ENCODE measurements at places on chromosomes 11 and 22. TPM values are rescaled to one million over a fixed set of nuclear protein-coding genes. Genes with fewer than 3 reads are reported as not detected.

Gene FLRT1
- total RNA-seq = not detected

Gene HPX
- total RNA-seq = 0.71 TPM

GRCh38 chr11:33257897-33258630 is 883 bp downstream of the HIPK3 start:
- DNase-seq = peak; percentile 59

- no peak for DNase-seq
These were observed 580.4 kb downstream of the CNTN5 start for GRCh38 chr11:99601179-99601578.

GRCh38 chr22:50434849-50435248 is 40.0 kb downstream of the SBF1 start:
- DNase-seq = no peak

- no peak for DNase-seq
These were observed 379.4 kb downstream of the CADM1 start for GRCh38 chr11:115124786-115125185.

DNA sequence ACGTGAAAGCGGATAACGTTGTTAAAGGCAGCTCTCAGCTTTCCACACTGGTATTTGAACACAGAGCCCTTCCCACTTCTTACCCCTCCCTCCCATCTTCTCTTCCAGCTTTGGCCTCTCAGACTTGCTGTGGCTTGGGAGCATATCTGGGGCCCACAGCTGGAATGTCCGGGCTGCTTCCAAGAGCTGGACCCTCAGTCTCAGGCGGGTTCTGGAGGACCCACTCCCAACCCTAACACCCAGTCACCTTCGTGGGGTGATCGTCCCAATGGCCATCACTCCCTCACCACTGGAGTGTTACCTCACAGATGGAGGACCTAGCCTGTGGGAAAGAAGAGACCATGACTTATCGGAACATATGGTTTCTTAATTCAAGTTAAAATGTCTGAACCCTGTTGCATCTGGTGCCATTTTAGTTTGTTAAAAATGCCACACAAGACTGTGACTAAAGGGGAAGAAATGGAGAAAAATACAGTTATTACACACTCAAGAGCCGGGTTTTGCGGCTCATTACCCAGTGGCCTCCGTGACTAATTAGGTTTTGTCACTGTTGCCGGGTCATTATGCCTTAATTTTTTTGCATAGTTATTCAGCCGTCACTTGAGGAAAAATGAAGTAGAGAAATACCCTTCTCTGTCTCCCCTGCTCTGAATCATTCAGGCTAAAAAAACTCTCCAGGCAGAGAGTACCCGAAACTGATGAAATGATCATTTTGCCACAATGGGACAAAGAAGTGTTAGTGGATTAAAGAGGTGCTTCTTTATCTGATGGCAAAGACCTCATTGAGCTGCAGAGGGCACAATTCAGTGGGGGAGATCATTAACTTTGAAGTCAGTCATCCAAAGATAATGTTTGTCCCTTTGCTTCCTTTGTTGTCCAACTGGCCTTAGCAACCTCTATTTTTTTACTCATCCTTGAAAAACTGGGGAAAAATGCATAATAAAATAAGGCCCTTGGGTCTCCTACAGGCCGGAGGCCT is 87.2 kb upstream of the HTATIP2 start:
- DNase-seq = no peak

DNA sequence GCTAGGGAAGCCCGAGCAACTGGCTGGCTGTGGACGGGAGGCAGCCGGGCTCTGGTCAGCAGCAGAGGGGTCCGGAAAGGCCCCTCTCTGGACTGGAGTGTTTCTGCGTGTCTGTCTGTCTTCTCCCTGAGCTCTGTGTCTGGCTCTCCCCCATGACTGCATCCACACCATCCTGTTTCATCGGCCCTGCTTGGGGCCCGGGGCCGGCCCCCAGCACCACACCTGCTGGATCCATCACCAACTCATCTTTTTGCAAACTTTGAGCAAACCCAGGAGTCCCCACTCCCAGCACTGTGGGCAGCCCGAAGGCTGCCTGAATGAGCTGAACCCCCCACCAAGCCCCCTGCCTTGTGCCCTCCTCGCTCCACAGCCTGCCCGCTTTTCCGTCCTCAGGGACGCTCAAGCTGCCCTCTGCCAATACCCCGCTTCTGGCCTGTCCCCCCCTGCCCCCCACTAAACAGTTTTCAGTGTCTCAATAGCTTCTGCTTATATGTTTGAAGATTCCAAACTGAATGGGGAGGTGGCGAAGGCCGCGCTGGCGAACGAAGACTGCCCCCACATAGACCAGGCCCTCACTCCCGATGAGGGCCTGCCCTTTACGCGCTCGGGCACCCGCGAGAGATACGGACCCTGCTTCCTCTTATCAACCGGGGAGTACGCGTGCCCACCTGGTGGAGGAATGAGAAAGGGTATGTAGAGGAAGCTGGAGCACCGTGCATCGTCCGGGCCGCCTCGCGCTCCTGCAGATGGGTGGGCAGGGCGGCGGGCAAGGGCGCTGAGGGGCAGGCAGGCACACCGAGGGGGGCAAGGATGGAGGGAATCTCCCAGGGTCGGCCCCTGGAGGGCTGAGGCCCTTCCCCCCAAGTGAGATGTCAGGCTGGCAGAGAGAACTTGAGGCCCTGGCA is 44.6 kb downstream of the KCNC1 start:
- DNase-seq = no peak

- DNase-seq = no peak
These were observed 27.2 kb downstream of the FADD start for GRCh38 chr11:70230151-70230839.

DNA sequence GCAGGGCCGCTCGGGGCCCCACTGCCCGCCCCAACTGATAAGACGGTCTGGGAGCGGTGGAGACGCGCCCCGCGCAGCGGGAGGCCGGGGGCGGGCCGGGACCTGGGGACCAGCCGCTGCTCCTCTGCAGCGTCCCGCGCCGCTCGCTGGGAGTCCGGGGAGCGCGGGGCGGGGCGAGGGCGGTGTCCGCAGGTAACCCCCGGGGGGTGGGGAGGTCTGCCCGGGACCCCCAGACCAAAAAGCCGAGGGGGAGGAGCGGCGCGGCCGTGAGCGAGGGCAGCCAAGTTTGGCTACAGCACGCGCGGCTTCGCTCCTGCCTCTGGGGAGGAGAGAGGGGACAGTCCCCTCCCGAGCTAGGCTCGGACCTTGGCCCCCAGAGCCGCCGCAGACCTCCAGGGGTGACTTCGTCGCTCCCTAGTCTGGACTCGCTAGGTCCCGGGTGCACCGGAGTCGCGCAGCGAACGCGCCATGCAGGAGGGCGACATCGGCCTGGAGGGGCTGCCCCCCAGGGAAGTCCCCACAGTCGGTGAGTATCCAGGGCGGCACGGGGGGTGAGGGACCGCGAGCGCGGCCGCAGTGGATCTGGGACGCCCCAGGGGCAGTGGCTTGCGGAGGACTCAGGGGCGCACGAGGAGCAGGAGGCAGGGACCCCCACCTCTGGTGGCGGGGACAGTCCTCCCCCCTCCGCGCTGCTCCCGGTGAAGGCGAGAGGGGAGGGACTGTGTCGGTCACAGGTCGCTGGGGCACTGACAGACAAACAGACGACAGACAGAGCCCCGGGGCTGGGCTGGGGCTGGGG is 92.3 kb upstream of the ANO1 start:
- no peak for DNase-seq

GRCh38 chr11:111205632-111206385 is 39.7 kb upstream of the POU2AF2 start:
- DNase-seq = no peak

- no peak for DNase-seq
These were observed 419.3 kb upstream of the NARS2 start for GRCh38 chr11:78993802-78994430.

- DNase-seq = peak; percentile 88
These were observed 40.6 kb downstream of the WEE1 start for GRCh38 chr11:9613830-9614762.

DNA sequence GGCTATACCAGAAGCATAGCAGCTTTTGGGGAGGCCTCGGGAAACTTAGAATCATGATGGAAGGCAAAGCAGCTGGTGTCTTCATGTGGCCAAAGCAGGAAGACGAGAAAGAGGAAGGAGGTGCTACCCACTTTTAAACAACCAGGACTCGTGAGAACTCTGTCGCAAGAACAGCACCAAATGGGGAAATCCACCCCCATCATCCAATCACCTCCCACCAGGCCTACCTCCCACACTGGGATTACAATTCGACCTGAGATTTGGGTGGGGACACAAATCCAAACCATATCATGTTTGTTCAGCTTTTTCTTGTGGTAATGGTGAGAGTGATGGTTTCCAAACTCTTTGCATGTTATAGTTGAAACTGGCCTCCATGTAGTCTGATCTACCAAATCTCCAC is 32.5 kb upstream of the OR10D3 start:
- DNase-seq = no peak

- no peak for DNase-seq
These were observed 40.6 kb upstream of the ARL14EP start for GRCh38 chr11:30282289-30282631.
